ENCODE measurements at places on chromosomes 6 and 20.

DNA sequence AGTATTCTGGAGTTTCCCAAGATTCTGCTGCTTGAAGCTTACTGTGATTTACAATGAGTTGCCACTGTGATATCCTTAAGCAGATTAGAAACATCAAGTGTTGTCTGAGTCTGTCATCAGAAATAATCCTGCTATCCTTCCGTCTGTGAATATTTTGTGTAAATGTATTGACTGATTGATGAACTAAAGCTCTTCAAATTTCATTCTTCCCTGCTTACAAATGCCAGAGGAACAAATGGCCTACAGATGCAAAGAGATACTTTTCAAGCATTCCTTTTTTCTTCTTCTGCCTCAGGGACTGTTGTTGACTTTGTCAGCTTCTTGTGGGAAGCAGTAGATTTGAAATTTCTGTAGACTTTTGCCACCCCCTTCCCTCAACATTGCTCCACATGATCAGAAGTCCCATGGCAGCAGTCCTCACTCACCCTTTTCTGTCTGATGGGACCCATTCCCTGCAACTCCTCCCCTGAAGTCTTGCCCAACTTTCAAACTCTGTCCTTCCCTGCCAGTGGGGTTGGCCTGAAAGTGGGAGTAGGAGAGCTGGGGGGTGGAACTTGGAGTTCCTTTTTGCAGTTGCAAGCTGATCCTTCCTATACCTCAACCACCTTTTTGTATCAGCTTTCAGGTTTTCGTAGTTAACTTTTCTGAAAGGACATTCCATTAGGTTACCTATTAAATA lies 38.5 kb upstream of the MLIP start:
- DNase-seq, result no peak

DNA sequence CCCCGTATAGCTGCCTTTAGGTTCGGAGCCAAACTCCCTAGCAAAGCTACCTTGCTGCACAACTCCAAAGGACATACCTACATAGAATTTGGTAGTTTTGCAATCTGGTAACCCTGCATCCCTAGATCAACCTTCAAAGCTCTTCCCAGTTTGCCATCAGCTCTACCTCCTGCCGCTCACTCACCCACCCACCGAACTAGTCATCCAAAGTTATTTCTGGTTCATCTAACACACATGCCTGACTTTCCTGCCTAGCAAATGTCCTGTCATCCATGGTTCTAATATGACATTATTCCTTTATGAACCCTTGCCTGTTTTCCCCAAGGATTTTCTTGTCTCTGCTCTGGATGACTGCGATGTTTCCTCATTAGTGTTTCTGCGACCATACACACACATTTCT lies 21.6 kb downstream of the SPAG4 start:
- DNase-seq, result no peak

DNA sequence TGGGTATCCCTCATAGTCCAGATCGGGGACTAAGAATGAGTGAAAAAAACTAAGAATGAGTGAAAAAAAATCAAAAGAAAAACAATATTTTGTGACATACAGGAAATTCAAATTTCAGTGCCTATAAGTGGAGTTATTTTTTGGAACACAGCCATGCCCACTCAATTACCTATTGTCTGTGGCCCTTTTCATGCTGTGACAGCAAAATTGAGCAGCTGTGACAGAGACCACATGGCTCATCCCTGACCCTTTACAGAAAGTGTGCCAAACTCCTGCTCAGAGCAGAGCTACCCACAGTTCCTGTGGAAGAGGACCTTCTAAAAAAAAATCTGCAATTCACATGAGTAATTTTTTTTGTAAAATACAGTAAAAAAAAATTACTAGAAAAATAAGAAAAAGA lies 1.4 kb downstream of the NCR2 start:
- DNase-seq, result no peak

- DNase-seq, result no peak
Measured at GRCh38 chr6:97312241-97312640, 29.2 kb upstream of the MMS22L start.

- DNase-seq, result no peak
Measured at GRCh38 chr20:37316775-37317170, 27.3 kb downstream of the MANBAL start.

DNA sequence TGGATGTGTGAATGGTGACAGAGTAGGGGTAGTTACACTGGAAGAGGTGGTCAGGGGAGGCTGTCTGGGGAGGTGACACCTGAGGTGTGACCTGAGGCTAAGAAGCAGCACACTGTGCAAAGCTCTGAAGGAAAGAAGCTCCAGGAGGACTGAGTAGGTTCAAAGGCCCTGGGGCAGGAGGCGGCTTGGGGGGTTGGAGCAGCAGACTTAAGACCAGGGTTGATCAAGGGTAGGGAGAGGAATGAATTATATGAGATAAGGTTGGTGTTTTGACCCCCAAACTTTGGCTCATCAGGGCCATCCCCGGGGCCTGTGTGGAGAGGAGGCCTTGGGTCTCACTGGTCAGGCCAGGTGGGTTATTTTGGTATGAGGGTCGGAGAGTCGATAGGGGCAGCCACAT lies 166.1 kb downstream of the GRM4 start:
- no peak for DNase-seq

- no peak for DNase-seq
Measured at GRCh38 chr6:137863091-137863797, 3.8 kb upstream of the TNFAIP3 start.

GRCh38 chr6:15184441-15184861 lies 61.4 kb upstream of the JARID2 start:
- DNase-seq, result no peak

DNA sequence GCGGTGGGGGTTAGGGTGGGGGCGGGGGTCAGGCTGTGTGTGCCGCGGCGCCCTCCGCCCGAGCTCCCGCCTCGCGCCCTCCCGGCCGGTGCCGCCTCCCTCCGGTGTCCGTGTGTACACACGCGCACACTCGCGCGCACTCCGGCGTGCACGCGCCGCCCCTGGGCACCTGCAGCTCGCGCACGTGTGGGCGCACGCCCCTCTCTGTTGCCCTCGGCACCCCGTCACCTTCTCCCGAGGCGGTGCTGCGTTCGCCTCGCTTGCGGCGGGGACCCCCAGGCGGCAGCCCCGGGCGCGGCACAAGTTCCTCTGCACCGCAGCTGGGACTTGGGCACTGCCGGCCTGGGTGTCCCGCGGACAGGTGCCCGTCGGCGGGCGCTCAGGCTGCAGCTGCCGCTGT lies 525 bp downstream of the MACROD2 start:
- DNase-seq, result no peak

DNA sequence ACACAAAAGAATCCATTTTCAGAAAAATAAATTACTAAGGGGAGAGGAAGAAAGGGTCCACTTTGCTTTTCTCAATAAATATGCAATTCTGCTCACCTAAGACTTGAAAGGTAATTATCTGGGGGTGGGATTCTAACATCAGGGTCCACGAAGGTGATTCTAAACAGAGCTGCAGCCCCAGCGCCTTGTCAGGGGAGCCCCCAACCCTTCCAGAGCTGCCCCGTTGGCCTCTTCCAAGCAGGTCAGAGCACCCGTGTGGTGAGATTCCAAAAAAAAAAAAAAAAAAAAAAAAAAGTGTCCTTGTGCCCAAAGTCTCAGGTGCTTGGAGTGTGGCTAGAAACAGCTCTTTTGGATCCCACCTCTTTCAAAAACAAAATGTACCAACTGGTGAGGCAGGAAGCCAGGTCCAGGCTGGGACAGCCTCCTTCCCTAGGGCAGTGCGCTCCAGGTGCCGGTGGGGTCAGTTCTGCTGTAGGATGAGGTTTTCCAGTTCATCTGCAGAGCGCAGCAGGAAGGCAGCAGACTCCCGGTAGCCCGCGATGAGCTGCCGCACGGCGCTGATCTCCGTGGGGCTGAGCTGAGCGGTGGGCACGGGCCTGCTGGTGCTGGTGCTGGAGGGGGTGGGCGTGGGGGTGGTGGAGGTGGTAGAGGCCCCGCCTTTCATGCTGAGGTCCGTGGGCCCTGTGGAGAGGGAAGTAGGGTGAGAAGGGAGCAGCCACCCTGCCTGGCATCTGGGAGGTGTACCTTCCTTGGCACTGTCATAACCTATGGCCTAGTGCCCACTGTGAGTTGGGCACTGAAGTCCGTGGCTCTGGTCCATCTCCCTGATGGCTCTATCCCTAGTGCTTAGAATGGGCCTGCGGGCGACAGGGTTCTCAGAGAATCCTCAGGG lies 89.3 kb downstream of the ASXL1 start:
- DNase-seq, result no peak

- DNase-seq, result no peak
Measured at GRCh38 chr6:55474382-55474781, 104.6 kb downstream of the HMGCLL1 start.

DNA sequence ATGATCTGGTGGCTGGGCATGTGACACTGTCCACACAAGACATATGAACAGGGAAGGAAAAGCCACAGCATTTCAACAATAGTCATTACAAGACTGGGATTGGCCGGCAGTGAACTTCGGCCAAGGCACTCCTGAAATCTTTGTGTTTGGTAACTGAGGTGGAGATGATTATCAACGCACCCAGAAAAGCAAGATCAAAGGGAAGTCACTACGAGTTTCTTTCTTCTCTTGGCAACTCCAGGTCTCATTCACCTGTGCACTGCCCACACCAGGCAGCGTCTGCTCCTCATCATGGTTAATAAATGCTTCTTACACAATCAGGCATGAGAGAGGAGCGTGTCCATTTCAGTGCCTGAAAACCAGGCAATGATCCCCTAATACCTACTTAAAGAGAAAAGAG lies 20.5 kb upstream of the FOXC1 start:
- DNase-seq, result no peak

GRCh38 chr6:94751641-94752329 lies 825.5 kb upstream of the MANEA start:
- DNase-seq, result no peak
